ENCODE measurements at places on chromosomes 2 and 18.

- no peak for DNase-seq
Measured at GRCh38 chr2:225911019-225911418, 511.5 kb downstream of the NYAP2 start.

DNA sequence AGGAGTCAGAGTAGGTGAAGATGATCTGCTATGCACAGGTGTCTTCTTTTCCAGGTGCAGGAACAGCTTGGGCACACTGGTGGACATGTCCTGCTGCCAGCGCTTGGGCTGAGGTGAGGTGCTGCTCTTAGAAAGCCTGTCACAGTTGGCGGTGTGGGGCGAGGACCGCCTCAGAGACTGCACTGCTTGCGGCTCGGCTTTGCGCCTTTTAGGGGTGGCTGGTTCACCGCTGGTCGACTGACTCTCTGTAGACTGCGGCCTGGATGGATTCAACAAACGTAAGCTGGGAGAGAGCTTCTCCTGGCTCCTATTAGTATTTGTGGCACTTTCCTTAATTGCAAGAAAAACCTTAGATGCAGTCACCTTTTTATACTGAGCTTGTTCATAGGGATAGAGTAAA, 1.7 kb downstream of the MSL3B start:
- DNase-seq: no peak

DNA sequence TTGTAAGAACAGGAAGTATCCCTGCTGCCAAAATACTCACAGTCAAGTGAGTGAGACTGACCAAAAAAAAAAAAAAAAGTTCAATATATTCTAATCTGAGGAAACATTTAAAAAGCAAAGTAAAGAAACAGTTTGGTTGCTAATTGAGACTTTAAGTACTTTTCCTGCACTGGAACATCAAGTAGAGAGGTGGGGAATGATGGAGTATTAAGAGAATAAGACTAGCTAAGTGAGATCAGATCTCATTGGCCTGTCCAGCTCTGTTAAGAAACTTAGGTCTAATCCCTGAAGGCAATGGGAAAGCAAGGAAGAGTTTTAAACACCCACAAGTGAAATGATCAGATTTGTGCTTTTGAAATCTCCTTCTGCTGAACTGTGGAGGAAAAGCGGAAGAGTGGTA, 27.8 kb upstream of the MAP4K3 start:
- no peak for DNase-seq

DNA sequence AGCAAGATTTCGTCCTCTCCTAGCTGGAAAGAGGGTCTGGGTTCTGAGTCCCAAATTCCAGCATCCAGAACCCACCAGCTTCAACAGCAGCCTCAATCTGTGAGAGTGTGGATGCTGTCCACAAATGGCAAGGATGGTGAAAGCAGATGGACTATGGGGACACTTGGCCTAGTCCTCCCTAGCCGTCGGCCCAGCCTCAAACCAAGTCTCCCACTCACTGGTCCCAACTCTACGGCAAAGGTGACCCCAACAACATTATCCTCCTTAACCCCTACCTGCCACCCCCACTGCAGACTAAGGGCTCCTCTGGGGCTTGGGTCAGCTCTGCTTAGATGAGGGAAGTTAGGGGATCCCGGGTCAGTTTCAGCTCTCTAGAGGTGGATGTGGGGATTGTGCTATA, 57.3 kb downstream of the TNS1 start:
- DNase-seq: no peak

DNA sequence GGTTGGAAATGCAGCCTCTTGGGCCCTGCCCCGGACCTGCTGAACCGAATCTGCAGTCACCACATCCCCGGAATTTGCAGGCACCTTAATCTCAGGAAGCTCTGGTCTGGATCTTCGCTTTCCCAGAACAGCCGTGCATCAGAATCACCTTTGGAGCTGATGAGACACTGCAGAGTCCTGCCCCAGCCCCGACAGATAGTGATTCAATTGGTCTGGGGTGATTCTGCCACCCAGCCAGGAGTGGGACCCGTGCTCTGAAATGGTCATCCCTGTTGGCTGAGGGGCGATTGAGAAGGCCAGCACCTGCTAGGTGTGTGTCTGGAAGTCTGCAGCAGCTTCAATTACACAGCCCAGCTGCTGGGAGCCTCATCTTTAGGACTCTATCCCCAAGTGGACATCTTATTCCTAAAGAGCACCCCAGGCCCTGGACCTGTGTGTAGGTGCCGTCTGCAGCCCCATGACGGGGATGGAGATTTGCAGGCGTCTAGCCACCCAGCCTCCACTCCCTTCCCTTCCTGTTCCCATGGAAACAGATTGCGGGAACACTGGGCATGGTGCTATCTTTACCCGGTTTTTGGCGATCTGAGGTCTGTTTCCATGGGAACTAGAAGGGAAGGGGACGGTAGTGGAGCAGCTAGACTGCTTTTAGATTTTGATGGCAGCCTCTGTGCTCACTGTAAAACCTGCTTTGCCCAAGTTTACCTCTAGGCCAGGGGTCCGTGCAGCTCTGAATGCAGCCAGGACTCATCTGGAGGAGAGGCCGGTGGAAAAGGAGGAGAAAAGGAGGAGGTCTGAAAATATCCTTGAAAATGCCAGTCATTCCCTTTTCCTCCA, 156.1 kb downstream of the LDLRAD4 start:
- no peak for DNase-seq

- DNase-seq: no peak
Measured at GRCh38 chr2:235006461-235006860, 54.6 kb downstream of the SH3BP4 start.

- no peak for DNase-seq
Measured at GRCh38 chr2:215360596-215360995, 48.7 kb downstream of the ATIC start.

DNA sequence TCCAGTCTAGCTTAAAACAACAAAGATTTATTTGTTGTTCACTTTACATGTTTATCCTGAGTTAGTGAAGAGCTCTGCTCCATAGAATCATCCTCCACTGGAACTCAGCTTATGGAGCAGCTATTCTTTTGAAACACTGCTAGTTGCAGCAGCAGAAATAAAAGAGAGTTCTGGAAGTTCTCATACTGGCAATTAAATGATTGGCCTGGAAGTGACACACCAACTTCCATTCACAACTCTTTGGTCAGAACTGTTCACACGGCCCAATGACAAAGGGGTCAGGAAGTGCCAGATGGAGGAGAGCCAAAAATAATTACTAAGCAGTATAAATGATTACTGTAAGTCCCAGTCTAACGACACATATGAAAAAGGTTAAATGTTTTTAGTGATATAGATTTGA, 39.1 kb downstream of the FBXO11 start:
- DNase-seq: no peak

DNA sequence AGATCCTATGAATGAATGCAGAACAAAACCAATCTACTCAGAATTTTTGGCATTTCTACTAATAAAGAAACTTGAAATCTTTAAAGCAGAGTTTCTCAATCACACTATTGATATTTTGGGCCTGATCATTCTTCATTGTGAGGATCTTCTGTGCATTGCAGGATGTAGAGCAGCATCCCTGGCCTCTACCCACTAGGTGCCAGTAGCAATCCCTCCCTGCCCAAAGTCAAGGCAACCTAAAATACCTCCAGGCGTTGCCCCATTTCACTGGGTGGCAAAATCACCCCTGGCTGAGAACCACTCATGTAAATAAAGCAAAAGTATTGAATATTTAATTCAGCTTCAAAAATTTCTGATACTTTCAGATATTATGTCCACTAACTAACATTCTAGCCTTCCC, 213.0 kb downstream of the SP3 start:
- no peak for DNase-seq

DNA sequence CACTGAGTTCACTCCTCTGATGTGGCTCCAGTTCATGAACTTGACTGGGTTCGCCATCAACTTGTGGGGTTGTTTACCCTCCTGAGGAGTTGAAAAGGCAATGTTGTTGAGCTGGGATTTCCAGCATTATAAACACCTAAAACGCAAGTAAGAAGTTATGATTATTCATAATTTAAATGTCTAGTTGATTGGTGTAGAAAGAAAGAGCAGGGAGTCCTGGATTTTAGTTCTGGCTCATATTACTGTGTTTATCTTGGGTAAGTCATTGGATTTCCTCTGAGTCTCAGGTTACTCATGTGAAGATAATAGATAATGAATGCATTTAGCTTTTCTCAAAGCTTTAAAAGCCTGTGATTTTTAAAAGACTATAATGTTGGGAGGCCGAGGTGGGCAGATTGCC, 438.0 kb upstream of the CDH20 start:
- no peak for DNase-seq

GRCh38 chr2:207501802-207502576, 27.8 kb upstream of the CREB1 start:
- no peak for DNase-seq

GRCh38 chr2:173881886-173882285, 83.3 kb downstream of the SP3 start:
- no peak for DNase-seq

GRCh38 chr2:203401-203800, 60.4 kb downstream of the SH3YL1 start:
- DNase-seq: no peak

DNA sequence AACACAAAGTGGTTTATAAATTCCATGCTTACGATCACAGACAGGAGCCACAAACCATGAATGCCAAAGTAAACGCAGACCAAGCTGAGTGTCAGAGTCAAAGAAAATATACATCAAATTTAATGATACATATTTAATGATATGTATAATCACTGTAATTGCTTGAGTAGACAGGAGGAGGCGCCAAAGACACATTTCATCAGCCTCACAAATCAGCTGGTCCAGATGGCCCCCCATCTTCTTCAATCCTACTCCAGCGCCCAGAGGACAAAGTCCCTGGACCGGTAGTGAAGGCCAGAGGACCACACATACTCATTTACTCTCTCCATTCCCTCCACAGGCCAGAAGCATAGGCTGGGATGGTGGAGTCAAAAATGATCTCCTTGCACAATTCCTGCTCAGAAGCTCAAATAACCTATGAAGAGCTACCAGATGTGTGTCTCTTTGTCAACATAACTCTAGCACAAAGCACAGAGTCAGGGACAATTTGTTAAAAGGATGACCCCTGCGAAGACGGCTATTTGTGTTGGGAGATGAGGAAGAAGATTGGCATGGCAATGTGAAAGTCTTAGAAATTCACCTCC, 149.3 kb upstream of the PGAP1 start:
- DNase-seq: no peak

DNA sequence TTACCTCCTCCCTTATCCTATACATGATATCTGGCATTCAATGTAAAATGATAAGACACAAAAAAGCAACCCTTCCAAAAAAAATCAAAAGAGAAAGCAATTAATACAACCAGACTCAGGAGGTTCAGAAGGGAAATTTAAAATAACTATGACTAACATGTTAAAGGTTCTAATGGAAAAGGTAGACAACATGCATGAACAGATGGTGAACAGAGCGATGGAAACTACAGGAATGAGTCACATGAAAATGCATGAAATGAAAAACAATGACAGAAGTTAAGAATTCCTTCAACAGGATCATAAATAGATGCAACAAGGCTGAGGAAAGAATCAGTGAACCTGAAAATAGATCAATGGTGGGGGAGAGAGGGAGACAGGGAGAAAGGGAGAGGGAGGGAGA, 26.1 kb upstream of the ERCC3 start:
- DNase-seq: no peak

- DNase-seq: no peak
Measured at GRCh38 chr18:7598167-7599047, 31.3 kb downstream of the PTPRM start.

DNA sequence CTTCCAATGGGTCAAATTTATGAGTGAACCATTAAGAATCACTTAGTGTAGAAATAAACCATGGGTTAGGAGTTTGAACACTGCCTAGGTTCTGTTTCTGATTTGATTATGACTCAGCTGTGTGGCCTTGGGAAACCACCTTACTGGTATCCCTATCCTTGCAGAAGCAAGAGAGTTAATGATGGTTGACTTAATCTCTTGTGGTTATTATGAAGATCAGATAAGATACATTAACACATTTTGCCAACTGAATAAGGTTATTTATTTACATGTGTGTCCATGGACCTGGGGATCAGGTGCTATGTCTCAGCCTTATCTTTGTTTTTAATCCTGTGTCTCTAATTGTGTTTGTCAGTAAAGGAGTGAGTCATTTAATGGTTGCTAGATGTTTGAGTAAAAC, 5.4 kb upstream of the KCNJ13 start:
- no peak for DNase-seq

GRCh38 chr2:112985090-112985489, 7.3 kb downstream of the IL36G start:
- DNase-seq: peak; percentile 1

- DNase-seq: no peak
Measured at GRCh38 chr2:10324095-10324832, 21.6 kb downstream of the HPCAL1 start.

DNA sequence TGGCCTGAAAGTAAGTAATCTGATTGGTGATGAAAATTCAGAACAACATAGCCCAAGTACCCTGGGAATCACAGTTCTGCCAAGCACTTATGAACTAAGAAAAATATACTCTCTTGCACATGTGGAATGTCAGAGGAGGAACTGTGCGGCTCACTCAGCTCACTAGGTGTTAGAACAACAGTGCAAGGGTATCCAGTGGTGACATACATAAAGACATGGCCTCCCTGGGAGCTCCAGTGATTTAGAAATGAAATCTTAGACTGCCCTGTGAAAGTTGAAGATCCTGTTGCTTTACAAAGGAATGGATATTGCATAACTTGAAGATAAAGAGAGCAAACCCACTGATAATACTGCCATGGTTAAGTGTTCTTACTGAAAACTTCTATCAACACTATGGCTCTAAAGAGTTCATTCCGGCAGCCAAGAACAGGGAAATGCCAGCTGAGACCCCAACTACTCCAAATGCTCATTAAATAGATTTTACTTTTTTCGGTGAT, 246.2 kb downstream of the ARHGAP15 start:
- DNase-seq: no peak

GRCh38 chr18:49061991-49062831, 111.4 kb upstream of the SMAD7 start:
- DNase-seq: no peak

GRCh38 chr18:27599202-27599829, 414.2 kb upstream of the CHST9 start:
- DNase-seq: no peak

DNA sequence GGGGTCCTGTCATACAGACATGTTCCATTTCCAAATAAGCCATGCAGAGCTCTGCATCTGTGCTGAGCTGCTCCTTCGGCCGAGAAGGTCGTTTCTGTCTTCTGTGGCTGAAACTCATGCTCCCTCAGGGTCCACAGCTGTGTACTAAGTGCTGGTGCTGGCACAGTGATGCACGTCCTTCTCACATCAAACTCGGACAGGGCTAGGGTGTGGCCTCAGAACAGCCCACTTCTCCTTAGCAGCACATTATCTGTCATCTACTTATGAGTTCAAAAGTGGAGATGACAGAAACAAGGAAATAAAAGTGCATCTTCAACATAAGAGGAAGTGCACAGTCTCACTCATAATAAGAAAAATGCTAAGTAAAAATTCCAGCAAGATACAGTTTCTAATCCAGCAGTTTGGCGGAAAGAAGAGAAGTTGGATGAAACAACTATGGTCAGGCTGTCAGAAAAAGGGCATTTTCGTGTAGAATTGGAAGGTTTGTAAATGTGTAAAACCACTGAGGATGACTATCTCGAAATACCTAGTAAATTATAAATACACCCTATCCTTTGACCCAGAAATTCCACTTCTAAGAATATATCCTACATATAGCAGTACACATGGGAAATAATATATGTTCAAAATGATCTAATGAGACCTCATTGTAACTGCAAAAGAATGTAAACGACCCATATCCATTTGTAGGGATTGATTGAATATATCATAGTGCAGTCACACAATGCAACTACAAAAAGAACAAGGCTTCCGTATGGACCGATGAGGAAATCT, 53.7 kb upstream of the APCDD1 start:
- DNase-seq: no peak

GRCh38 chr2:236610991-236611821, 41.6 kb downstream of the ACKR3 start:
- no peak for DNase-seq

- DNase-seq: no peak
Measured at GRCh38 chr2:219453671-219454590, 19.3 kb downstream of the SPEG start.
